Activated T-cell treated with anti-CD3 and anti-CD28 coated beads, Interleukin-2, amount 50 U/mL, for 72 hours (primary cell): ENCODE measurements at places on chromosomes 1 and 21.

DNA sequence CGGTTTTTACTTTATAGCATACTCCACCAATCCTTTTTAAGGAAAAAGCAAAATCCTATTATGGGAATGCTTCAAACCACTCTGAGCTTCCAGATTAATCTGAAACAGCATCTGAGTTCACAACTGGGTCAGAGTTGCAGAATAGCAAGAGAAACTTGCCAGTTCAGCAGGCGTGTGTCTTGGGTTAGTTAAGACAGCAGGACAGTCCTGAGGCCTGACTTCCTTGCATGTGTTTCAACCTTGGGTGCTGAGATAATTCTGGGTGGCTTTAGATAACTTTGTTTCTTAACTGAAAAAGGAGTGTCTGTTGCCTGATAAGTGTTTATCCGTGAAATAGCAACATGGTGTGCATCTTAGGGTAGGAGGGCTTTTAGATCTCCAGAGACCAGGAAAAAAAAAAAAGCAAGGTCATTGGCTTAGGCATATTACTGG lies 169.2 kb downstream of the DHRS3 start:
- DNase-seq: no peak

GRCh38 chr1:24903011-24903461 lies 27.0 kb downstream of the RUNX3 start:
- DNase-seq: no peak

- peak; percentile 60 for DNase-seq
Observed at GRCh38 chr1:99180343-99180808, 83.9 kb upstream of the PLPPR4 start.

DNA sequence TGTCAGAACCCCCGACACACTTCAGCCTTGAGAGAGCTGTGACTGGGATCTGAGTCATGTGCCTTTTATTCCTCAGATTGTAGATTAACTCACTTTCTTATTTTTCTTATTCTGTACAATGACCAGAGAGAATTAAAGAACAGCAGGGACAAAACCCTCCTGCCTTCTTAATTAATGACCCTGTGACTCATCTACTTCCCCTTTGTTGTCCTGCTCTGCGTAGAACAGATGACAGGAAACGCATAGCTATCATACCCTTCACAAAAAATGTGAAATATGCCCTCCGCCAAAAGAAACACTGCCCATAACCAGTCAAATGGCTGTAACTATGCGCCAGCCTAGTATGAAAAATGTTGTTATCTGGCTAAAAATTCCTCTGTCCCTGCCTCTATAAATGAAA lies 9.1 kb upstream of the PADI2 start:
- no peak for DNase-seq

DNA sequence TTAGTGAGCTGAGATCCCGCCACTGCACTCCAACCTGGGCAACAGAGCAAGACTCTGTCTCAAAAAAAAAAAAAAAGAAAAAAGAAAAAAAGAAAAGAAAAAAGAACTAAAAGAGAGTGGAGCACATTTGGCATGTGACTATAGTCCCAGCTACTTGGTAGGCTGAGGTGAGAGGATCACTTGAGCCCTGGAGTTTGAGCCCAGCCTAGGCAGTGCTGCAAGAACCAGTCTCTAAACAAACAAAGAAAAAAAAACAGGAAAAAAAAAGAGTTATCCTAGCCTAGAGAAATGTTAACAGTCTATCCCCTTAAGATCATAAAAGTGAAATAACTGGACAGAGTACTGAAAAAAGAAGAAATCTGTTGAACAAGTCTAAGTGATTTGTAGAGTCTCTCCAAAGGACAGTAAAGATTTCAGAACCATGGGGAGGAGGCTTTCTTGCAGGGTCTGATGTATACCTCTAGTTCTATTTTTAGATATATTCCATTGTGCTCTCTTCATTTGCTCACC lies 4.5 kb upstream of the PRDX1 start:
- DNase-seq: no peak

DNA sequence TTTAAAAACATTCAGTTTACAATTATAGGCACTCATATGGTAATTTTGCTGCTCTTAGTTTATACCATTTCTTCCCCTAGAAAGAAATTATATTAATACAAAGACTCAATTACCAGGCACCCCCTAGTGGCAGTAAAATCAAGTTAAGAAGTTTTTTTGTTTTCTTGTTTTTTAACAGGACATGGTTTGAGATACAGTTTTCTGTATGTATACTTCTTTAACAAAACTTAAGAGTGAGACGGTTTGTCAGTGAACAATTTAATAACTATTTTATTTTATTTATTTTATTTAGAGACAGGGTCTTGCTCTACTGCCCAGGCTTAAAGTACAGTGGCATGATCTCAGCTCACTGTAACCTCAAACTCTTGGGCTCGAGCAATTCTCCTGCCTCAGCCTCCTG lies 224.6 kb downstream of the FAF1 start:
- DNase-seq: no peak

DNA sequence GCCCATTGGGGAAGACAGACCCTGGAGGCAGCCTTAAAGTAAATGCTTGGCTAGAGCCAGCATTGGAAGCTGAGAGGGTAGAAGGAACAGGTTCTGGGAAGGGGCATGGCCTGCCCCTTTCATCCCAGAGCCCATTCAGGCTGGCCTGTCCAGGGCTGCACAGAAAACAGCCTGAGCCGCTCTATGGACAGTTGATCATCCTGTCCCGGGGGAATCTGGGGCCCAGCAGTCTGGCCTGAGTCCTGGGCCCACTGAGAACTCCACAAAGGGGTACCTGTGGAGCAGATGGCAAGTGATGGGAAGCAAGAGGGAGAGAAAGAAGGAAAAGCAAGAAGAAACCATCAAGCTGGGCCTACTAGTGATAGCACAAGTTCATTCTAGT lies 13.2 kb downstream of the TMEM81 start:
- DNase-seq: no peak

DNA sequence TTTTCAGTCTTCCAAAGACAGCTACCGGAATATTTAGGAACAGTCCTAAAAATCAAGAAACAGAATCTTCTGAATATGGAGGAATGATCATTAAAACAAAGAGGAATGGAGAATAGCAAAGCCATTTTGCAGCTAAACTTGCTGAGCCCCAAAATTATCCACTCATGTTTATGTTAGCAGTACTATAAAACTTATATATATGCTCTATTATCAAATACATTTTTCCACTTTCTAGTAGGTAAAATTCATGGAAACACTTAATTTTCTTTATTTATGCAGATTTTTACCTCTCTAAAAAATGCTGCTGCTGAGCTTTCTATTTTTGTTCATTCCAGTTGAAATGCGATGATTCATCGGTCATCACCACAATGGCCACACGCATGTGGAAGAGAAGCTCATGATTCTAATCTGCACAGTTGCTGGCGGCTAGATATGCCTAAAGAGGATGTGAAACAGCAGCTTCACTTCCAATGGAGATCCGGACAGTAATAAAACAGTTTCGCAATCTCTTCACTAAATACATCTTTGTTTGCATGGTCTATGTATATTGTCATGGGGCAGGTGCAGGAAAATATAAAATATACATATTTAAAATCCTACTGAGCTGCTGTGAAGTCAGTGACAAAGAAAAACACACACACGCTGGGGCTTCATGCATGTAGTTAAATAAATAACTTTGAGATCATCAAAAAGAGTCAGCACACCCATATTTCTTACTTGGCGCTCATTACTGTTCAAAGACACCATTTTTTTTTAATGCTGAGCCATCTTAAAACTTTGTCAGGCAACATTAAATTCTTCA lies 292.2 kb downstream of the SMYD3 start:
- DNase-seq: no peak

DNA sequence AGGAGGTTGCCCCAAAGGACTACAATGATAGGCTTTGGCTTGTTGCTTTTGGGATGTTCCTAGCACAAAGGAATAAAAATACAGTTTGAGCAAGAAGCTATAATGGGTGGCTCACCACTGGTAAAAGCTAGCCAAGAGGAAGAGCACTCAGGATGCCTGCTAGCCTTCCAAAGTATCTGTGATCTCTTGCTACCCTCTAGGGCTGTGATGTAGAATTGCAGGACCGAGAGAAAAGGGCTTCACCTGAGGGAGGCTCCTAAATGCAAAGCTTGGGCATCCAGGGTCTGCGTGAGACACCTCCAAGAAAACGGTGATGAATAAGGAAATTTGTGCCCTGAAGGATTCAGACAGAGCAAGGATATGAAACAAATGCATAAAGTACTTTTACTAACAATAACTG lies 17.7 kb downstream of the IVL start:
- DNase-seq: no peak

DNA sequence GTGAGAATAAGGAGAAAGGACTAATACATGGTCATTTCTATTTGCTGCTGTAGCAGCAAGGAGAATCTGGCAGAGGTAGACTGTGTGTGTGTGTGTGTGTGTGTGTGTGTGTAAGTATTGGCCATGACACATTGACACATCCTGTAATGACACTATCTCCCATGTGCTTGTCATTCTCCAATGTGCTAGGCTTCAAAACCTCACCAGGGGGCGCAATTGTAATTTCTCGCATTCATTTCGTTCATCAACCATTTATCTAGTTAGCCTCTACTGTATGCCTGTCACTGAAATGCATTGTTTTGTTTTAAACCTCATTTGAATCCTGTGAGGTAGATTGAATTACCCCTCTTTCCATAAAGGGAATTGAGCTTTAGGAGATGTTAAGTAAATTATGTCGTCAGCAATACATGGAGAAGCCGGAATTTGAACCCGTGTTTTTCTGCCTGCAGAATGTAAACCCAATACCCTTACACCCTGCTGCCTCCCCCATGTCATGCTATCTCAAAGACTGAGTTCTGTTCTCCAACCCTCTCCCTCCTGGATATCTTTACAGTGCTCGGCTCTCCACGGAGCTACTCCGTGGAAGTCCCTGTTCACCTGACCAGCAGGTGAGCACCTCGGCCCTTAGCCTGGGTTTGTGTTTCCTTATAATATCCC lies 100.8 kb downstream of the UCK2 start:
- peak; percentile 67 for DNase-seq

DNA sequence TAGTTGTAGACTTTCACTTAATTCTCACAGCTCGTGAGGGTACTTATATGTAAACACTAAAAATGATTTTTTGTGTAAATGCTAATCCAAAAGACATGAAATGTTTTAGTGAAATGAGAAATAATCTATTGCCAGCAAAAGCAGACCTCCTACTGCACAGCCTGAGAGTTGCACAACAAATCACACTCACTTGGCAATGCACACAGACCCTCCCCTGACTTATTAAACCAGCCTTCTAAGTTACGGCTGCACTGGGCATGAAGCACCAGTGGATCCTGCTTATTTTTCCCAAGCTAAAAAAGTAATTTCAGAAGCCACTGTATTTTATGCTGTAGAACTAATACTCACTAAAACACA lies 10.3 kb downstream of the ERRFI1 start:
- no peak for DNase-seq

GRCh38 chr21:27225151-27225550 lies 258.3 kb upstream of the ADAMTS5 start:
- DNase-seq: no peak

GRCh38 chr1:57882934-57883641 lies 459.2 kb upstream of the DAB1 start:
- no peak for DNase-seq

DNA sequence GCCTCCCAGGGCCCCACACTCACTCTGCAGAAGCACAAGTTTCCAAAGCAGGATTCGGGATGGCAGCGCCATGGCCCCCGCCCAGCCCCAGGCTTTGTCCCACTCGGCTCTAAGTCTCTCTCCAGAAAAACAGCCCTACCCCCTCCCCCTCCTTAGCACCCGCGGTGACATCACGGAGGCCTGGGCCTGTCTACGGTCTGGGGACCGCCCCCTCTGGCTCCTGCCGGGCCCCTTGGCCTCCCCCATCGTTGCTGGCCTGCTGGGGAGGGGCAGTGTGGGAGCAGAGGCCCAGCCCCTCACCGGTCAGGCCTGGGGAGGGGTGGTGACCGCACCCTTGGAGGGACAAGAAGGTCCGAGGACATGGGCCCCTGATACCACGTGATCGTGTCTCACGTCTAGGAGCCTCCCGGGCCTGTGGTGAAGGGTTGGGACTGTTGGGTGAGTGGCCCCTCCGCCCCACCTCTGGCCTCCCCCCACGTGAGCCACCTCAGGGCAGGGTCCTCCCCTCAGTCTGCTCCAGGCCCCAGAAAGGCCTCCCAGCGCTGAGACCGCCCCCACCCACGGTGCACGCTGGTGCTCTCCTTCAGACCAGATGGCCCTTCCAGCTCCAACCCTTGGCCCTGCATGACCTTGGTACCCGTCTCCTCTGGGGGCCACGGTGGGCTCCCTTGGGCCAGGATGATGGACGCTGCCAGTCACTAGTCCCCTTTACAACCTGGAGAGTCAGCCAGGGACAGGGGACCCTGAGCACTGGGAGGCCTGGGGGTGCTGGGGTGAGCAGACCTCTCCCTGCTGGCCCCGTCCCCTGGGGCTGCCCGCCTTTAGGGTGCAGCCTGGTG lies at the start of gene MXRA8:
Gene MXRA8 (minus strand): TSS at position 123 of the 839 bp plus-strand sequence. CDS start 51 bp downstream, at position 72.
- DNase-seq: no peak

DNA sequence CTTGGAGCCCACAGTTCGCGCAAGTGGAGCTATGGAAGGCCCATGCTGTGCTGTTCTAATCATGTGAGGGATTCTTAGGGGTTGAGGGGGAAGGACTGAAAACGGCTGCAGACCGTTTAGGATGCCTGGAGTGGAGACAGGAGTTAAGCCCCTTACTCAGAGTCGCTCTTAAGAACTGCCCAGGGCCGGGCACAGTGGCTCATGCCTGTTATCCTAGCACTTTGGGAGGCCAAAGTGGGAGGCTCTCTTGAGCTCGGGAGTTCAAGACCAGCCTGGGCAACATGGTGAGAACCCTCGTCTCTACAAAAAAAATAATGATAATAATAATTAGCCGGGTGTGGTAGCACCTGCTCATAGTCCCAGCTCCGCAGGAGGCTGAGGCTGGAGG lies 1.1 kb downstream of the ZNF672 start:
- DNase-seq: no peak

DNA sequence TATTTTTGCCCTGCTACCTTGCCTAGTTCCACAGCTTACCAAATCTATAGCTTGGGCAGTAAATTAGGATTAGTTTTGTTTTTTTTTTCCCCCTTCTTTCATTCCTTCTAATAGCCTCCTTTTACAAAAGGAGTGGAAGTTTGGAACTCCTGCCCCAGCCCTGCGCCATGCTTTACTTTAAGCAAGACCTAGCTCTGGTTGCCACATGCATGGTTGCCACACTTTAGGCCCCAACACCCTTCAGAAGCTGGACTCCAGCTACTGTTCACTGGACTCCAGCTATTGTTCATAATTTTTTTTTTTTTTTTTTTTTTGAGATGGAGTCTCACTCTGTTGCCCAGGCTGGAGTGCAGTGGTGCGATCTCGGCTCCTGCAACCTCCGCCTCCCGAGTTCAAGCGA lies 115.8 kb downstream of the NR5A2 start:
- no peak for DNase-seq

GRCh38 chr21:44771896-44772525 lies 29.6 kb downstream of the UBE2G2 start:
- DNase-seq: no peak

GRCh38 chr1:160371756-160372155 lies 4.9 kb downstream of the NHLH1 start:
- DNase-seq: no peak

GRCh38 chr1:145771056-145771455 lies 51.8 kb downstream of the CD160 start:
- DNase-seq: no peak

DNA sequence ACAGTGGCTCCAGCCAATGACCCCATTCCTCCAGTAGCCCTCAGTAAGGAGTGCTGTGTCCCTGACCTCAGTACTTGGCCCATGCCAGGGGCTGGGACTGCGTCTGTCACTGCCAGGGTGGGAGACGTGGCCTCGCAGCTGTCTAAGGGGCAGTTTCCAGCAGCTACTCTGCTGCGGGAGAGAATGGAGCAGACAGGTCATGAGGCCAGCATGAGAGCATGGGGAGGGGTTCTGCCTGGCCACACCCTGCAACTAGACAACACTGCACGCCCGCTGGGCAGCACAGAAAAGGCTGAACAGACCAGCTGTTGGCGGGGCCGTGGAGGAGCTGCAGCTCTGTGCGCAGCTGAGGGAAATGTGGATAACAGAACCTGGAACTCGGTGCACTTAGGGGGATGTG lies 91.6 kb upstream of the COL6A1 start:
- no peak for DNase-seq
